ENCODE measurements at places on chromosomes 13 and 19.

DNA sequence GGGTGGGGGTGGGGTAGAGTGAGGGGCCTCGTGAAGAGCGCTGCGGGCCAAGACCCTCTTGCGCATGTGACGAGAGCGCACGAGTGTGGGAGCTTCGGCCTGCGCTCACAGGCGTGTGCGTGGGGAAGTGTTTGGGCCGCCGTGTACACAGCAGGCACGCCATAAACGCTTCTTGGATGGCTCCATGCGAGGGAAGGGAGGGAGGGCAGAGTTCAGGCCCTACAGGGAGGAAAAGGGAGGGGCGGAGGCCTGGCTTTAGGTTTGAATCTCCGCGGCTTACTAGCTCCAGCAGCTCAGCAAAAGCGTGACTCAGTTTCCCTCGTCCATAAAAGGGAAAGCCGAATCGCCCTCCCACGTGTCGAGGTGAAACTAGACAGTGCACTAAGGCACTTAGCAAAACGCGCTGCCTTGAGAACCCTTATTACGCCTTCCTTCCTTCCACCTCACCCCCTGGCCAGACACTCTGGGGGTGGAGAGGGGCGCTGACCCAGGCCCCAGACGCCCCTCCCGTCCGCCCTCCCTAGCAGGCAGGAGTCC is 12.5 kb downstream of the GADD45B start:
- no peak for DNase-seq

GRCh38 chr19:13012690-13013608 is 17.7 kb downstream of the NFIX start:
- DNase-seq: no peak

DNA sequence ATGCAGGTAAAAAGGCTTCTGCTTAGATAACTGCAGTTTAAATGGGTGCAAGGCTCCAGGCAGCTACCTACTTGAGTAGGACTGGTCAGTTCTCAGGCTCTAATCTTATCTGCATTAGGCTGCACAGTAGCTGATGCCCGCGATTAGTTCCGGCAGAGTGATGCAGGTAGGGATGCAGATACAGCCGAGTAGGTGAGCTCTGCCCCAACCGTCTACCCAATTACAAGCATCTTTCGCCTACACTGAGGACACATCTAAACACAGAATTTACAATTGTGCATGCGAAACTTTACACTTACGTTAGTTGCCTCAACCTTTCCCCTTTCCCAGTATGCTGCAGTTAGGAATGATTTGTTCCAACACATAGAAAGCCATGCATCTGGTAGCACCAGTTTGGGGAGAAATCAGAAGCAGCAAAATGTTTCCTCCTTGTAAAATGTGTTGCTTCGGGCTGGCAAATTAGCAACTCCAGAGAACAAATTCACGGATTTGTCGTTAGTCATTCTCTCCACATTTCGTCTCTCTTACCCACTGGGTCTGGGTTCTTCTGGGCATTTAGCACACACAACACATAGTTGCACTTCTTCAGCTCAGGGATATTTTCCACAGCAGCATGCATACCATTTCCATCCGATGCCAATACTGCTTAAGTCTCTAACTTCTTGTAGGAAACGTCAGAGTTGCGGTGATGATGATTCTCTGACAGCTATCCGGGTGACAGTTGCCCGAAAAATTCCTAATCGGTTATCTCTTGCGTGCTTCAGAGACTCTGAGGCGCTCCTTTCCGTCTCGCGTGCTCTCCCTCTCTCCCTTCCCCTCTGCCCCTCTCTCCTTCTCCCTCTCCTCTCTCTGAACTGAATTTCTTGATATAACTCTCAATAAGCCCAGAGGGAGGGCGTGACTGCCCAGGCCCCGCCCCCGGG is at the start of gene PCDH9:
Gene PCDH9, minus strand, starts transcription at position 856 of the 923 bp plus-strand sequence. CDS start 1,896 bp downstream, outside the sequence.
- no peak for DNase-seq

- no peak for DNase-seq
Observed at GRCh38 chr13:73809561-73809960, 324.6 kb downstream of the KLF12 start.

GRCh38 chr13:21733475-21734263 is 62.8 kb downstream of the FGF9 start:
- DNase-seq: no peak

DNA sequence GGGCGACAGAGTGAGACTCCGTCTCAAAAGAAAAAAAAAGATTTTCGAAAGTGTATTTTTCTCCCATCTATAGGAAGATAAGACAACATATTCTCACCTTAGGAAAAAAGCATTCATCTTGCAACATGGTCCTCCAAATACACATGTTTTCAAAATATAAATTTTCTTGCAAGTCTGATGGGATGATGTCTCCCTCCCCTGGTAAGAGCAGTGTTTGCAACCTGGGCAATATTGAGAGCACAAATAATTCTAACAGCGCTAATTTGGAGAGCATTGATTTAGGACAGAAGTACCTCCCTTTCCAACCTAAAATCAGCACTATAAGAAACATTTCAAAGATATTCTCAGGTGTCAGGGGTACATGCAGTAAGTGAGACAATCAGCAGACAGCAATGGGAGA is 61.0 kb upstream of the SHISA2 start:
- no peak for DNase-seq

GRCh38 chr13:111217641-111218040 is 102.5 kb downstream of the ARHGEF7 start:
- DNase-seq: no peak

DNA sequence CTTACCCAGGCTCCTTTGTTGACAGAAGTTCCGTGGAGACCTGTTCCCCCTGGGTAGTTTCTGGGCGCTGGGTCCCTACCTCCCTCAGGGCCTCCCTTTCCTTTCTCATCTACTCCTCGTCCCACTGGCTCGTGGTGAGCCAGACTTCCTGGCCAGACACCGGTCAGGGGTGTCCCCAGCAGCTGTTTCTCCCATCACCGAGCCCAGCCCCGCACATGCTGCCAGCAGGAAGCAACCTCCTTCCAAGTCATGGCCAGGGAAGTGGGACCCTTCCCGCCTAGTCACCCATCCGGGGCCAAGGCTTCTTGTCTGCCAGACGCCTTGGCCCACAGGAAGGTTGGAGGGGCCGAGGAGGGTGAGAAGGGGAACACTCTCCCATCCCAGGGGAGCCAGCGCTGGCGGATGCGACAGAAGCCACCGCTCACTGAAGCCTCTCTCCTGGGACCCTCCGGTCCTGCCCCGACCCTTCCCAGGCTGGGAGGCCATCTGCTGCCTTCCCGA is 5.7 kb downstream of the PAK4 start:
- DNase-seq: no peak

- no peak for DNase-seq
Observed at GRCh38 chr19:28847468-28847867, 365.5 kb downstream of the UQCRFS1 start.

- DNase-seq: no peak
Observed at GRCh38 chr13:33144358-33144784, 128.1 kb downstream of the KL start.
